ENCODE measurements at places on chromosomes 13 and 19.

- no peak for DNase-seq
Measured at GRCh38 chr19:58128041-58128685, 22.4 kb downstream of the ZNF329 start.

GRCh38 chr19:54011507-54012211, 20.2 kb downstream of the CACNG6 start:
- DNase-seq = no peak

DNA sequence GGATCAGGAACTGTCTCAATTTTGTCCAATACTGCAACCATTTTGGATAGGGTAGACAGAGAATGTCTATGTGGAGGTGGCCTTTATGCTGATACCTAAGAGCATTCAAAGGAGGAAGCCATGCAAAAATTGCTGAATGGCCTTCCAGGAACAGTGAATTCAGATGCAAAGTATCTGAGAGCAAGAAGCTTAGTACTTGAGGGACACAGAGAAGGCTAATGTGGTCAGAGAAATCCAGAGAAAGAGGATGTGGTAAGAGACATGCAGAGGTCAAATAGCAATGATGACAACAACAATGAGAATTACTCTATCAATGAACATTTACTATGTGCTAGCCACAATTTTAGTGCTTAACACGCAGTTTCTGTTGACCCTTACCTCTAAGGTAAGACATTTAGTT, 785.6 kb upstream of the KLHL1 start:
- no peak for DNase-seq

DNA sequence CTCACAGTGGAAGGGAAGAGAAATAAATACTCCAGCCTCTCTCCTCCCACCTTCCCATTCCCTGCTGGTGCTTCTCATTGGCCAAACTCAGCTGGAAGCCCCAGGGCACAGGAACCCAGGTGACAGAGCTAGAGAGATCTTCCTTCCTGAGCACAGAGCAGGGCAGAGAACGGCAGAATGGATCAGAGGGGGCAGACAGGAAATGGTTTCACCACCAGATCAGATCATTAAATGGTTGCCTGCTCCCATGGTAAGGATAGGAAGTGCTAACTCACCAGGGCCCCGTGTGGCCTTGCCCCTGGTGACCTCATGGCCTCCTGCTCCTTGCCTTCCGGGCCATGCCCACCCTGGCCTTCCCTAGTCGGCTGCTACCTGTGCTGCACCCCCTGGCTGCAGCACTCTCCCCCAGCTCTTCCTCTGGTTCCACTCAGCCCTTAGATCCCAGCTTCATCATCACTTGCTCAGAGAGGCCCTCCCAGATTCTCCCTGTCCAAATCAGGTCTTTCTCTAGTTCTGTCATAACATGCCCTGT, 108.7 kb downstream of the DPF1 start:
- no peak for DNase-seq

DNA sequence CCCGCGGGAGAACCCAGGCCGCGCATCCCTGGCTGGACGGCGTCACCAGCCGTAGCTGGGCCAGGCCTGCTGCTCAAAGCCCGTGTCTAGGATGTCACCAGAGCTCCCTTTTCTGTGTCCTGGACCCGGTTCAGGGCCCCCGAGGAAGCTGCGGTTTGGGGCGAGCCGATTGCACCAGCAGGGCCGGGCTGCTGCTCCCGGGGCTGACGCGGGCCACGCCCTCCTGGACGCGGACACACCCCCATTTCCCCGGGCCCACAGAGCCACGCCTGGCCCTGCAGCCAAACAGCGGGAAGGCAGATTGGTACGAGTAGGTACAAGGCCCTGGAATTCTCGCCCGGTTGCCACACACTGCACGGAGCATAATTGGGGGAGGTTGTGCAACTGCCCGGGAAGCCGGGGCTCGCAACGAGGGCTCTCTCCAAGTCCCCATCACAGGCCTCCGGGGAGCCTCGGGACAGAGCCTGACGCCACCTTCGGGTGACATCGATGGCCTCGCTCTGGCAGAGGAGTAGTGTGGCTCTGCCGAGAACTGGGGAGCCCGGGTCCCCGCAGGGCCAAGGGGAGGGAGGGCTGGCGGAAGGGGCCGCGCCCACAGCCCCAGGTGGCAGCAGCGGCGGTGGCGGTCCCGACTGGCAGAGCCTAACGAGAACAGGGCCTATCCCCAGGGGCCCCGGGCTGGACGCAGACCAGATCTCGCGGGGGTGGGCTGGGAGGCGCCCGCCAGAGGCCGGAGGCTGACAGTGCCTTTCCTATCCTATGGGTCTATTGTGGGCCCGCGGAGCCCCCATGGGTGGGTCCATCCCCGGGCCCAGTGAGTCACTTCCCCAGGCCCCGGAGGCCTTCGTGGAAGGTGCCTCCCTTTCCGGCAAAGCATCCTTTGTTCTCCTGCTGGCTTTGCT, 23.5 kb downstream of the KCTD15 start:
- DNase-seq = peak; percentile 93

- DNase-seq = peak; percentile 49
Measured at GRCh38 chr13:21616880-21617279, 12.9 kb upstream of the MICU2 start.

DNA sequence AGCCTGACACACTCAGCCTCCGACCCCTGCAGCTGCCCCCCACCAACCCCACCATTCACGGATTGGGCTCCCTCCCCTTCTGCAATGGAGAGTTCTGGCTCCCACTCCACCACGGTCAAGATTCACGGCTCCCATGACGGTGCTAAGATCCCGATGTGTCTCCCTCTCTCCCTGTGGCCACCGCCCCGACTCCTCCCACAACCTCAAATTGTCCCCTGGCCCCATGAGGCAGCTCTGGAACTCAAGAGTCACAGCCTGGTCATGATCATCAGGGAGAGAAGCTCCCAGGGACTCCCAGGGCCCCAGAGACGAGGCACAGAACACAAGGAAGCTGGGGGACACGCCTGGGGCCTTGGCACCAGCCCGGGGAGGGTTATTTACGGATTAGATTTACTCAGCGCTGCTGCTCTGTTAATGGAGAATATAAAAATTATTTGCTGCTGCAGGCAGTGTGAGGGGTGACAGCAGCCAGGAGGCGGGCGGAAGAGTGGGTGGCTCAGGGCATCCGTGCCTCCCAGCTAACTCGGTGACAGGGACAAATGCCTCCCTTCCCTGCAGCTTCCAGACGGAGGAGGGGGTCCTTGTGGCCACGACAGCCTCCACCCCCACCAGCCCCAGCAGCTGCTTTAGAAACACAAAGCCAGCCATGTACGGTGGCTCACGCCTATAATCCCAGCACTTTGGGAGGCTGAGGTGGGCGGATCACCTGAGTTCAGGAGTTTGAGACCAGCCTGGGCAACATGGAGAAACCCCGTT, 184.2 kb downstream of the PTPRS start:
- no peak for DNase-seq

DNA sequence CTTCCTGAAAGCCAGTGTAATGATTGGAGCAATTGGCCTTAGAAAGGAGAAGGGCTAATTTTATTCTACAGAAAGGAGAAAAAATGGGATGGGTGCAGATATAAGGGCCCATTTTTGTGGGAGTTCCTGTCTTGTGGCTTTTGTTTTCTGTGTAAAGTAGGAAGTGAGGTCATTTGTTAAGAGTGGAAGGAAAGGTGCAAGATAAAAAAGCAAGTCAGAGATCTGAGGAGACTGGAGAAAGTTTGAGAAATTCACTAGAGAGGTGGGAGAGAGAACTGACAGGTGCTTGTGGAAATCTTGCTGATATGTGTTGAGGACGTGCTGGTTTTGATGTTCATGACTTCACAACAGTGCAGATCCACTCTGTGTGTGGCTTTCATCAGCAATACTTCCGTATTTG, 349.4 kb downstream of the DLEU7 start:
- DNase-seq = no peak

DNA sequence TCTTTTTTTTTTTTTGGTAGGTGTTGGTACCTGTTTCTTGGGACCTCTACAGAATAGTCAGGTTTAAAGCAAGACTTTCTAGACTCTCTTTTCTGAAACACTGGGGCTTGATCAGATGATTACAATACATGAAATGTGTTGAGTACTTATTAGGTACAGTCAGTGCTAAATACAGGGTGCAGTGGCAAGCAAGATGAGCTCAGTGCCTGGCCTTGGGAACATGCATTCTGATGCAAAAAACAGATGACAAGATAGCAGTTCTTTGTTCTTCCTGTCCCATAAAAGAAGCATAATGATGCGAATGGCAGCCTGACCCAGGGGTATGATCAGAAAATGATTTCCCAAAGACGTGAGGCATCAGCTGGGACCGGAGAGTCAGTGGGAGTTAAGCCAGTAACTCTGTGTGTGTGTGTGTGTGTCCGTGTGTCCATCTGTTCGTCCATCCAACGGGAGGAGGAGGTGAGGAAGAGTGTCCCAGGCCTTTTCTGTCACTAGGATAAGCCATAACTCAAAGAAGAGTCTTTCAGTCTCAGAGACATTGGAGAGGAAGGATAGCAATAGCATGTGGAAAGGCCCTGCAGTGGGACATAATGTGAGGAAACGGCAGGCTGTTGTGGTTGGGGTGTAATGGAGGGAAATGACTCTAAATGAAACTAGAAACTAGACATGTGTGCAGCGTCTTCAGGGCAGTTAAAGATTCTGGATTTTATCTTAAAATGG, 32.2 kb downstream of the SLAIN1 start:
- no peak for DNase-seq

DNA sequence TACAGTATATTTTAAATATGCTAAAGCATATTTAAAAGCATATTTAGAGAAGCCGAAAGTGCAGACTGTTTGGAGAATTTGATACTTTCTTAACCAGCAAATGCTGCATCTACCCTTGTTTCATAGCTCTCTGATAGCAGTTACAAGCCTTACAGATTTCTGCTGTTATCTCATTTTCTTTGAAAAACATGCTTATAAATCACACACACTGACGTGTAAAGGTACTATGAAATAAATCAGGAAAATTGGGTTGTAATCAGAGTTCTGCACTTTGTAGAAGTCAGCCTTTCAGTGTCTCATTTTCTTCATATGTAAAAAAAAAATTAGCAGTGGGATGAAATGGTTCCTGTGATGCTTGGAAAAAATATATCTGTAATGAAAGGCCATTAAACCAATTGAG, 1432.4 kb upstream of the ATXN8OS start:
- DNase-seq = no peak

DNA sequence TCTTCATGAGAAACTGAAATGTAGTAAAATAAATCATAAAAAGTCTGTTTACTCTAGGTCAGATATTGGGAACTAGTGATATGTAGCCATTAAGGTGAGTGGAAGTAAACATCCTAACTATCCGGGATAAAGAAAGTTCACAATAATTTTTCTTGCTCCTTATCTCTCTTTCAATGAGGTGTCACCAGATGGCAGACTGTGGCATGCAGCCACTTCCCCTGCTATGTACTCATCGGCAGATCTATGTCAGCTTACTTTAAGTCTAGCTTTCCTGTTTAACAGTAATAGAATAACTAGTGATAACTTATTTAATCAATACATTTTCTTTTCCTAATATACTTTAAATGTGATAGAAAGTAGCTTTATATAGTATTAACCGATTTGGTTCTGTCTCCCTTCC, 181.9 kb downstream of the NDFIP2 start:
- no peak for DNase-seq

DNA sequence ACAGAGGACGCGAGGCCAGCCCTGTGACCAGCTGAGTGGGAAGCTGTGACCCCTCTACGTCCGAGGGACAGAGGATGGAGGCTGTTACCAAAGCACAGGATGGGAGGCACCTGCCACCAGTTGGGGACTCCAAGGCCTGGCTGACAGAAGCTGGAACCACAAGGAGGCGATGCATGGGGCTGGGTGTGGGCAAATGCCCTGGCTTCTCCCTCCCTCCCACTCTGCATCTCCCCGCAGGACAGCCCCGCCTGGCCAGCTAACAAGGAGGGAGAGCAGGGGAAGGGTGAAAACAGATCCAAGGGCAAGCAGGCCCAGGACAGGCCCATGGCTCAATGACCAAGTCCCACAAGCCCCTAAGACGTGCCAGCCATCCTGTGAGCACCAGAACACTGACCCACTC, 28.6 kb downstream of the AKT2 start:
- DNase-seq = no peak

DNA sequence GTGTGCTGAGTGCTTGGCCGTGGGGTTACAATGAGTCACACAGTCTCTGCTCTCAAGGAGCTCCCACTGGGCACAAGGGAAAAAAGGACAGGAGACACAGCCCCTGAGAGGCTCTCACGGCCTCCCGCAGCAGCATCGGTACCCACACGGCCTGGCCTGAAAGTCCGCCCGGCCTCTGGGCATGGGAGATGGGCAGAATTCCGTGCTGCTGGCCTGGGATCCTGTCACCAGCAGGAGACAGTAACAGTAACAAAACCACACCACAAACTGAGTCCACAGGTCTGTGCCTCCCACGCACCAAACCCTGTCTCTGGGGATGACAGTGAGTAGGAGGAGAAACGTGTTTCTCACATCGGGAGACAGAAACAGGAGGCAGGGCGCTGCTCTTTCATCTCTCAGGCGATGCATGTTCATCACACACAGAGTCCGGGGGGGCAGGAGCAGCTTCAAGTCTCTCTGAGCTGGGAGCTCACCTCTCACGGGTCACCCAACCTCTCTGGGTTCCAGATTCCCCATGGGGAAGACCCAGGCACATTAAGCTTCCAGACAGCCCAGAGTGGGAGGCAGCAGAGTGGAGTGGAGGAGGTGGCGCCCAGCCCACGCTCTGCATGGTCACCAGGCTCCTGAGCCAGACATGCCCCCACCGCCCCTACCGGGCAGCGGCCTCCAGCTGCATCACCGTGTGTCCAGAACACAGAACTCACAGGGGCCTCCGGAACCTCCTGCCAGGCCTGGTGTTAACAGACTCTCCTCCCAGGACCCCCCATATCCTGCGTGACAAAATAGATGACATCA, 124.7 kb upstream of the VSTM2B start:
- DNase-seq = no peak

DNA sequence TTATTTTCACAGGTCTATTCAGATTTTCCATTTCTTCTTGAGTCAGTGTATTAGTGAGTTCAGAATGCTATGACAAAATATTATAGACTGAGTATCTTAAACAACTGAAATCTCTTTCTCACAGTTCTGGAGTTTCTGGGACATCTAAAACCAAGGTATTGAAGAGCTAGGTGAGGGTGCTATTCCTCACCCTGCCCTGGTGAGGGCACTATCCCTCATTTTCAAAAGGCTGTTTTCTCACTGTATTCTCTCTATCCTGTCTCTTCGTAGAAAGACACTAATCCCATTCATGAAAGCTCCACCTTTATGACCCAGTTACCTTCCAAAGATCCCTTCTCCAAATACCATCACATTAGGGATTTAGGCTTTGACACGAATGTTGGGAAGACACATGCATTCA, 1617.1 kb downstream of the PCDH9 start:
- no peak for DNase-seq

GRCh38 chr19:6733338-6734095, 3.9 kb downstream of the GPR108 start:
- no peak for DNase-seq

GRCh38 chr19:4557971-4558941, 1.2 kb downstream of the SEMA6B start:
- DNase-seq = peak; percentile 59

- DNase-seq = no peak
Measured at GRCh38 chr13:97321101-97321500, 99.0 kb downstream of the MBNL2 start.

GRCh38 chr13:74325106-74325505, 190.9 kb upstream of the KLF12 start:
- peak; percentile 82 for DNase-seq

Data from stomach (tissue), 19 donors.